ENCODE measurements at places on chromosomes 1 and 21.

DNA sequence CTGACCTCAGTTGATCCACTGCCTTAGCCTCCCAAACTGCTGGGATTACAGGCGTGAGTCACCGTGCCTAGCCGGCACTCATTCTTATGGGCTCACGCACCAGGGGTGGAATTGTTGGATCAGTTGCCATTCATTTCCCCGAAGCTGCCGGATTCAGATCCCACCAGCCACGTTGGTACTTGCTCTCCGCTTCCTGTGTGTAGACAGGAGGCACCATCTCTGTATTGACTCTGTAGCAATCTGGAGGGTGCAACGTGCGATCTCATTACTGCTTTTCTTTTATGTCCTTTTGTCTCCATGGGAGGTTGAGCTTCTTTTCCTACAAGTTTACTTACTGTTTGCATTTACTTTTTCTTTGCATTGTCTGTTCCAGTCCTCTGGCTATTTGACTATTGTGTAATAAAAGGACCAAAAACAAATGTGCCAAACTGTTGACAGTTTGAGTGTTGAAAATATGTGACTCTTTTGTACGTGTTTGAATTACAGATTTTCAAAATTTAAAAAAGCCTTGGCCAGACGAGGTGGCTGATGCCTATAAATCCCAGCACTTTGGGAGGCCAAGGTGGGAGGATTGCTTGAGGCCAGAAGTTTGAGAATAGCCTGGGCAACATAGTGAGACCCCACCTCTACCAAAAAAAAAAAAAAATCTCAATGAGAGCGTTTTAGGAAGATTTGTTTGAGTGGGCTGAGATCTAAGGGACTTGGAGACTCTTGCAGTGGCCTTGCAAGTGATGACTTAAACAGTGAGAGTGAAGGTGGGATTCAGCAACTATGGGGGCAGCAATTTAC, 39.1 kb downstream of the SPSB1 start:
- no peak for DNase-seq

DNA sequence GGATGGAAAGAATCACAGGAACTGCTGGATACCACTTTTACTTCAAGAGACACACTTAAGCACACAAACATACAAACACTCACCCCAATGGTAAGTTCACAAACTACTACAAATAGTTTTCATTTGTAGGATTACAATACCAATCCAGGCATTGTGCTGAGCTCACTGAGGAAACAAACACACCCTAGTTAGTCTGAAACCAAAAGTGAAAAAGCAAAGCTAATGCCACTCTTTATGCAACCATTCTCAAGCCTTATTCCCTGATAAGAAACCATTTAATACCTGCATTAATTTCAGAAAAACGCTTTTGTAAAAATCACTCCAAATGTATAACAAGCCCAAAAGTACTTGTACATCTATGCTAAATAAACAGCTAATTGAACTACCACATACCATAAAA, 38.3 kb downstream of the RNF115 start:
- DNase-seq: no peak

DNA sequence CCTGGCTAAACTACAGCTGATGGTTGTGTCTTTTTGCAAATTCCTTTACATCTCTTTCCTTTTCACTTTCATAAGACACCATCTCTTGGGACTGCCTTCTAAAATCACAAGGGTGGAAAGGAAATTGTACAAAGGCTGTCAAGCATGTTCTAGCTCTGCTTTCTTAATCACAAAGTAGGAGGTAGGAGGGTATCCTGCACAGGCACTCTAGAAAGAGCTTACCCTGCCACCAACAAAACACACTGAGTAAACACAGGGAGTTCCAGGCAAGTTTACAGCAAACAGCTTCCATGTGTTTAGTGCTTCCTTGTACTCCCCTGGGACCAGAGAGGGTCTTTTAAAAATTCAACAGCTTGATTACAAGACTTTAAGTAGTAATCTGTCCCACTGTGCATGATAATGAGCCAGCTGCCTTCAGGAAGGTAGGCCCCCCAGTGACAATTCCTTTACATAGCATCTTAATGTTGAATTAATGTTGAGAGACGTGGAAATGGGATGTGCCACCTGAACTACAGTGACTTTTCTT, 2.4 kb downstream of the PLPP3 start:
- no peak for DNase-seq

DNA sequence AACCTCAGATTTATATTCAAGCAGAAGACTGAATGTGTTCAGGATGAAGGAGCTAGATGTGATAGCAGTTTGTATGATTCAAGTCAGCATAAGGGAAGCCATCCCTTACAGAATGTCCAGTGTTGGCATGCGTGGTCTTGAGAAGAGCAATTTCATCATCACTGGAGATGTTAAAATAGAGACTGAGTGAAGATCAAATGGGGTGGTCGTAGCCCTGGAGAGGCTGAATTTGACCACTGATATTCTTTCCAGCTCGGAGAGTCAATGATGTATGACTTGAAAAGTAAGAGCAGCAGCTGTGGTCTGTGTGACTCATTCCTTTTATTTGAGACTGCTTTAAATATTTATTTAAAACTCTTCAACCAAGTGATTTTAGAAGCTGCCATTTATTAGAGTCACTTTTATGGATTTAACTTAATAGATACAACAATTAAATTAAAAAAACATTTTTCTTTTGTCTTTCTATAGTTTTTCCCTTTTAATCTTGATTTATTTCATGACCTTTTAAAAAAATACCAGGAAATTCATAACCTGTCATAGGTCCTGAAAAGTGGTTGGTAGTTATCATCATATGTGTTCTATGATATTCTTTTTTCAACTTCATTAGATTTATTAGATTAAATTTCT, 15.5 kb downstream of the FMN2 start:
- no peak for DNase-seq

DNA sequence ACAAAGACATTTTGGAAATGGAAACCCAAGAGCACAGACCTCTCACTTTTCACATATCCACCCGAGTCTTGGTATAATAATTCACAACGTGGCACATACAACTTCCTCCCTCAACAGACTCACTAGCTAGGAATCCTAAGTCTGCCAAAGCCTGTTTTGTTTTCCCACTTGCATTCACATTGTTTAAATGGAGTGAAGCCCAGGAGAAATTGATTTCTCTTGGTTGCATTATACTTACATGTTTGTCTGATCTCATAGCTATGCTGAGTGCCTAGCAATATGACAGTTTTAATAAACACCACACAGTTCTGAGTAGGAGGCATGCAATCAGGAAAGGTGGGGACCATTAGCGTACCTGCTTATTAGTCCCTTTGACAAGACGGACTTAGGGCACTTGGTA, 348.6 kb upstream of the ADGRL4 start:
- DNase-seq: no peak

GRCh38 chr1:151416231-151416630, 16.9 kb downstream of the PSMB4 start:
- DNase-seq: no peak

- DNase-seq: no peak
Measured at GRCh38 chr1:22889213-22889827, 83.3 kb downstream of the LACTBL1 start.

- no peak for DNase-seq
Measured at GRCh38 chr21:45370575-45370974, 34.4 kb upstream of the COL18A1 start.

DNA sequence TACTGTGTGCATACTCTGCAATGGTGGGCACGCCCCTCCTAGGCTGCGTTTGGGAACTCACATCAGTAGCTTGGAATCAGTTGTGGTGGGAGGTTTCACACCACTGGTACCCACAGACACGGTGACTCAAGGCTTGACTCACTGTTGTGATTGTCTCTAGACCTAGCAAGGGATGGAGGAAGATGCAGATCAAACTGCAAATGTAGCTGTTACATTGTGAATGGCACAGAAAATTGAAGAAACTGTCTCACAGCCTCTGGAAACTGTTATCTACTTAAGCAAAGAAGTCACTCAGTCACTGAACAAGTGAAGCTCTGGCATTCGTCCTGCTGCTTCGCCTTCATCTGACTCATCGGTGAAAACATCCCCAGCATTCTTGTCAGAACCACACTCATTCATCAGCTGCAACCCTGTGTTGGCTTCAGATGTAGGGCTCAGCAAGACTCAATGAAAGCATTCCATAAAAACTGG, 59.5 kb downstream of the POFUT2 start:
- peak; percentile 53 for DNase-seq

DNA sequence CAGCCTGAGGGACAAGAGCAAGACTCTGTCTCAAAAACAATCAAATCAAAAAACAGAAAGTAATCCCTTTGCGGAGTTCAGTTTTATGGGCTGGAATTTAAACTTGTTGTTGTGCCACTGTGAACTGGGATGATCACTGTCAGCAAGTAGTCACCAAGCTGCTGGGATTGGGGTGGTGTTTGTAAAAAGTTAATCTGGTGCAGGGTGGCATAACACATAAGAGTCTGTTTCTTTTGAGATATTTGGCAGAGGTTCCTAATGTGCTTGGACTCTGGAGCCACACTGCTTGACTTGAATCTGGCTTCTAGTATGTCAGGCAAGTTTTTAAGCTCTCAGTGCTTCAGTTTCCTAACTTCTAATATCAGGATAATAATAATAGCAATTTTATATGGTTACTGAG, 6.6 kb downstream of the CLIC4 start:
- no peak for DNase-seq

DNA sequence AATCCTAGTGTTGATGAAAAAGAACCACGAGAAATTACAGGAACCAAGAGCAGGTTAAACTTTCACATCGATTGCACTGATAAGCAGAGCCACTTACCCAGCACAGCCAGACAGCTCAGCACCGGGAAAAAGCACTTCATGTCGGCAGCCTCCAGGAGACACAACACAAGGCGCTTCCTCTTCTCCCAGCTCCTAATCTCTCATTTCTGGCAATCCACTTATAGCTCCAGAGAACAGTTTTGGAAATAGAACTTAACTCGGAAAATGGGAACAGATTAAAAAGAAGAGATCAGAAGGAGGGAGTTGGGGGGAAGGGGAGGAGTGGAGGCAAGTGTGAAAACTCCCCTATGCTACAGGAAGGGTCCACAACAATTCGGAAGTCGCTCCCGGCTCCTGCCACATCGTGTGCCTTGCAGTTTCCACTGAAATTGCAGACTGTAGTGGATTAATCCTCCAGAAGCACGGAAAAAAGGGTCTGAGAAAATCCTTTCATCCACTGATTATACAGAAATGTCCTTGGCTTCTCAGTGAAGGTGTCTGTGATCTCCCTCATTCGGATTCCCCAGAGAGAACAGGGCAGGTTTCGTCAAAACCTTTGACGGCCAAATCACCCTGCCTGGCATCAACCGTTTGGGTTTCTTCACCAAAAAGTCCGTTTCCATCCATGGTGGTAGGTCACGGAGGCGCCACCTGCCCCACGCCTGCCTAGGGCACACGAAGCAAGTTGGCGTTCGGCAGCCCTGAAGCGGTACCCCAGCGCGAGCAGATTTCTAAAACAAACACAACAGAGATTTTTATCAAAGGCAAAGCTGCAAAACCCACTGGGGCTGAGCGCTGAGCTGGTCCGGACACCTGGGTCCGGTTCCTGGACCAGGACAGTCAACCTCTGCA, 1.1 kb downstream of the IGSF3 start:
- DNase-seq: no peak

DNA sequence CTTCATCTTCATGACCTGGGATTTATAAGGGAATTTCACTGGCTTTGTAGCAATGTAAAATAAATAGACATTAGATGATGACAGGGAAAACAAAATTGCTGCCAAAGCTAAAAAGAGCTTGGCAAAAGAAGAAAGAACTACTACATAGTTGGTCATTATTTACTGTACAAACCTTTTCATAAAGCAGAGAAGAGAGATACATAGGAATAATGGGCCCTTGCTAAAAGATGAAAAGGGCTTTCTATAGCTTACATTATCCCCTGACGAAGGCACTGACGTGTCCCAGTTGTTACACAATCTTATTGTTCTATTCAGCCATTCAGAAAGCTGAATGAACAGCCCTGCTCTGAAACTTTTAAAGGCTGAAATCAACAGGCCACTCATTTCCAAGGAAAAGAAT, 57.1 kb downstream of the ZC3H11B start:
- no peak for DNase-seq

DNA sequence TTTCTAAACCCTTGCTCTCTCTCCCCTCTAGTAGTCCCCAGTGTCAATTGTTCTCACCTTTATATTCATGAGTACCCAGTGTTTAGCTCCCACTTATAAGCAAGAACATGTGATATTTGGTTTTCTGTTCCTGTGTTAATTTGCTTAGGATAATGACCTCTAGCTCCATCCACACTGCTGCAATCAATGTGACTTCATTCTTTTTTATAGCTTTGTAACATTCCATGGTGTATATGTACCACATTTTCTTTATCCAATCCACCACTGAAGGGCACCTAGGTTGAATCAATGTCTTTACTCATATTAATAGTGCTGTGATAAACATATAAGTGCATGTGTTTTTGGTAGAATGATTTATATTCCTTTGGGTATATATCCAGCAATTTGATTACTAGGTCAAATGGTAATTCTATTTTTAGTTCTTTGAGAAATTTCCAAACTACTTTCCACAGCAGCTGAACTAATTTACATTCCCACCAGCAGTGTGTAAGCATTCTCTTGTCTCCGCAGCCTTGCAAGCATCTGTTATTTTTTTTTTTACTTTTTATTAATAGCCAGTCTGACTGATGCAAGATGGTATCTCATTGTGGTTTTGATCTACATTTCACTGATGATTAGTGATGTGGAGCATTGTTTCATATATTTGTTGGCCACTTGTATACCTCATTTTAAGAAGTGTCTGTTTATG, 277.8 kb downstream of the LTN1 start:
- DNase-seq: no peak

- DNase-seq: no peak
Measured at GRCh38 chr1:109527098-109527811, 12.4 kb upstream of the GPR61 start.

DNA sequence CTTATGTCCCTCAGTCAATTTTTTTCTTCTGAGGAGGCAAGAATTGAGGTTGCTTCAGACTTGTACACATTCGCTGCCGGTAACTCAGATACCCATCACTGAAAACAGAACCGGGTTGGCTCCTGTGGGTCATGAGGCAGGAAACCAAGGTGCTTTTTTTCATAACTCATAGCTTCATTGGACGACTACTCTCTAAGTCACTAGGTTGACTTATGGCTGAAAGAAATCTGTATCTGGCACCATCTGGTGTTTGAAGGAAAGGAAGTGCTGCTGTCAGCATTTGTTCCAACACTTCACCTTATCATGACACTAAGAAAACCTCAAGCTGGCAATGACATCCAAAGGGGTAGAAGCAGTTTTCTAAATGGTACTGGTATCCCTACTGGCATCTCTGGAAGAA, 82.3 kb downstream of the TBX19 start:
- no peak for DNase-seq

DNA sequence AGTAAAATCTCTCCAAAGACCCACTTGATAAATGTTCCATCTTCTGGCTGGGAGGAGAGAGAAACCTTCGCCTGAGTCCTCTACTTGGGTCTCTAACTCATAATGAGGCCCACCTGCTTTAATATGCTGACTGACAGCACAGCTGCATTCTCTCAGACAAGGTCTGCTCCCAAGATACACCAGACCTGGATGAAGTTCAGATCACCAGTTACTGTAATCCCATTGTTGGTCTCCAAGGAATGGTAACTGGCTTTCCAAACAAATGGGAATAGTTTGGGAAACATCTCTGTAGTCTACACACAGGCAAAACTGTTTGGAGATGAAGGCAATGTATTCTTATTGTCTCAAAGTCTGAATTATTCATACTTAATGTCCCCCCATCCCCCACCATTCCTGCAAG, 27.9 kb upstream of the COL24A1 start:
- DNase-seq: no peak

- no peak for DNase-seq
Measured at GRCh38 chr21:38925923-38926322, 120.2 kb downstream of the ETS2 start.
